ENCODE measurements at places on chromosomes 5 and 9.

- no peak for DNase-seq
Measured at GRCh38 chr5:93845376-93845775, 104.0 kb upstream of the POU5F2 start.

DNA sequence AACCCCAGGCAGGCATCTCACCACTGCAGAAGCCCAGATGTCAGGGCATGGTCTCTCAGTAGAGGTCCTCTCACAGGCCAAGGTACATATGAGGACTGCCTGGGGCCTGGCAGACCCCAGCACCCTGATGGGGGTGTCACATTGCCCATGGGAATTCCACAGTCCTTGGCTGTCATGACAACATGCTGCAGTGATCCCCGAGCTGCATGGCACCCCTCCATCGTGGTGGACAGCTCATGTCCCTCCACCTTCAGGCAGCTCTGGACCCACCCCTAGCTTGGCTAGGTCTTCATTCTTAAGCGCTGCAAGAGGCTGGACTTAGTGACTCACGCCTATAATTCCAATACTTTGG lies 74.1 kb upstream of the LRRTM2 start:
- no peak for DNase-seq

DNA sequence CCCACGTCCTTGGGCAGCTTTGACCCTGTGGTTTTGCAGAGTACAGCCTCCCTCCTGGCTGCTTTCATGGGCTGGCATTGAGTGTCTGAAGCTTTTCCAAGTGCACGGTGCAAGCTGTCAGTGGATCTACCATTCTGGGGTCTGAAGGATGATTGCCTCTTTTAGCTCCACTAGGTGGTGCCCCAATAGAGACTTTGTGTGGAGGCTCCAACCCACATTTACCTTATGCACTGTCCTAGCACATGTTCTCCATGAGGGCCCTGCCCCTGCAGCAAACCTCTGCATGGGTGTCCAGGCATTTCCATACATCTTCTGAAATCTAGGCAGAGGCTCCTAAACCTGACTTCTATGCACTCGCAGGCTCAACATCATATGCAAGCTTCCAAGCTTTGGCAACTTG lies 644.2 kb upstream of the CDH9 start:
- no peak for DNase-seq

DNA sequence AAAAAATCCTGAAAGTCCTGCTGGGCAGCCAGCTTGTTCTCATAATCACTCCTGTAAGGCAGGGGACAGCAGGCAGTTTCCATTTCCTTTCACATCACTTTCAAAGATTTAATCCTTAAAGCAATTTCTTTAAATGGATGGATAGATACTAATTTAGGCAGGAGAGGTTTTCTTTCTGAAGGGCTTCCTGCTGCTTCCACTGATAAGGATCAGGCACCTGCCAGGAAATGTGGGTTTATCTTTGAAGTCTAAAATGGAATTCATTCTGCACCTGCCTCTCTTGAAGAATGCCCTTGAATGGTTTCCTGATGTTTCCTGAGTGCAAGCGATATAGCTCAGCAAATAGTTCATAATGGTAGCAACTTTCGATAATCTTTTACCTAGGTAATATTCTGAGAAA lies 64.5 kb downstream of the STARD4 start:
- no peak for DNase-seq

Data from activated CD8-positive, alpha-beta memory T cell treated with anti-CD3 and anti-CD28 coated beads for 1 hour (primary cell).